ENCODE measurements at places on chromosomes 1 and 21. TPM values are rescaled to one million over a fixed set of nuclear protein-coding genes. Genes with fewer than 3 reads are reported as not detected.

The FNDC10 gene
- total RNA-seq = 3.7 TPM

The BEND5 gene
- total RNA-seq = 12.8 TPM

The EEIG2 gene
- total RNA-seq = 10.3 TPM

The CHODL gene
- total RNA-seq = not detected

The GJA9 gene
- not detected for total RNA-seq

The TMEM240 gene
- 3.4 TPM for total RNA-seq

The KCNH1 gene
- not detected for total RNA-seq

The PROX1 gene
- total RNA-seq = not detected

The NUDT4B gene
- not detected for total RNA-seq

The SLC44A3 gene
- not detected for total RNA-seq

The SPTA1 gene
- total RNA-seq = not detected

The HES2 gene
- total RNA-seq = not detected

The VSIG8 gene
- total RNA-seq = not detected

The CD247 gene
- total RNA-seq = 308 TPM

The AMPD1 gene
- total RNA-seq = not detected

The DEPDC1 gene
- not detected for total RNA-seq

The SELP gene
- total RNA-seq = 1.3 TPM

The FAM72A gene
- 1.1 TPM for total RNA-seq

The IGSF3 gene
- 0.05 TPM for total RNA-seq

The NPL gene
- 7.7 TPM for total RNA-seq

The GREM2 gene
- not detected for total RNA-seq

The SCAMP3 gene
- 105 TPM for total RNA-seq

The SLC45A1 gene
- 1.2 TPM for total RNA-seq

The ALG14 gene
- total RNA-seq = 0.74 TPM

The RIMS3 gene
- 2.0 TPM for total RNA-seq

The TLR5 gene
- total RNA-seq = 1.9 TPM

The SLAMF8 gene
- 0.36 TPM for total RNA-seq

The LCE1E gene
- total RNA-seq = not detected

The CELA3B gene
- total RNA-seq = not detected

The GBP3 gene
- 39.4 TPM for total RNA-seq

The NR1I3 gene
- not detected for total RNA-seq

The TAS1R3 gene
- total RNA-seq = 2.7 TPM

The CFHR1 gene
- total RNA-seq = not detected

The CCDC27 gene
- total RNA-seq = not detected

The ELAPOR1 gene
- total RNA-seq = 7.0 TPM

The SPATA21 gene
- not detected for total RNA-seq

The DCLRE1B gene
- 5.5 TPM for total RNA-seq

The MORC3 gene
- 93.6 TPM for total RNA-seq

The SPATA45 gene
- not detected for total RNA-seq

The KCNE2 gene
- not detected for total RNA-seq

The SYNJ1 gene
- 19.6 TPM for total RNA-seq
